ENCODE measurements at places on chromosomes 13 and 19.

GRCh38 chr19:30078381-30078910 lies 136.4 kb downstream of the URI1 start:
- DNase-seq = no peak

GRCh38 chr19:43597876-43598275 lies 1.5 kb downstream of the ZNF576 start:
- no peak for DNase-seq

DNA sequence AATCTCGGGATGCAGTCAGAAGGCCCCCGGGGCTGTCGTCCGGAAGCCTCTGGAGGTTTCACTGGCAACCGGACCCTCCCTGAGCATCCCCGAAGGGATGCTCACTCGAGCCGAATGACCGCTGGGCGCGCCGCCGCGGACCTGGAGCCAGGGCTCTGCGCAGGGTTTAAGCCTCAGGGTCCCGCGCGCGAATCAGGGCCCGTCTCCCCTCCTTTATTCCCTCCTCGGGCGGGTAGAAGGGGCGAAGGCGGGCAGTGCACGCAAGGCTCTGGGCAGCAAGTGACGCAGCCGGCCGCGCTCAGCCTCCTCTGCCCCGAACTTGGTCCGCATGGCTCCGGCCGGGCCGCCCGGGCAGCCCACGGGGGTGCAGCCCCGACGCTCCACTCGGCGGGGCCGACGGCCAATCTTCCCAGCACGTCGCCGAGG lies 572 bp downstream of the SHISA2 start:
- DNase-seq = no peak

- DNase-seq = peak; percentile 43
These were observed 133.9 kb downstream of the AKAP11 start for GRCh38 chr13:42405665-42406390.

DNA sequence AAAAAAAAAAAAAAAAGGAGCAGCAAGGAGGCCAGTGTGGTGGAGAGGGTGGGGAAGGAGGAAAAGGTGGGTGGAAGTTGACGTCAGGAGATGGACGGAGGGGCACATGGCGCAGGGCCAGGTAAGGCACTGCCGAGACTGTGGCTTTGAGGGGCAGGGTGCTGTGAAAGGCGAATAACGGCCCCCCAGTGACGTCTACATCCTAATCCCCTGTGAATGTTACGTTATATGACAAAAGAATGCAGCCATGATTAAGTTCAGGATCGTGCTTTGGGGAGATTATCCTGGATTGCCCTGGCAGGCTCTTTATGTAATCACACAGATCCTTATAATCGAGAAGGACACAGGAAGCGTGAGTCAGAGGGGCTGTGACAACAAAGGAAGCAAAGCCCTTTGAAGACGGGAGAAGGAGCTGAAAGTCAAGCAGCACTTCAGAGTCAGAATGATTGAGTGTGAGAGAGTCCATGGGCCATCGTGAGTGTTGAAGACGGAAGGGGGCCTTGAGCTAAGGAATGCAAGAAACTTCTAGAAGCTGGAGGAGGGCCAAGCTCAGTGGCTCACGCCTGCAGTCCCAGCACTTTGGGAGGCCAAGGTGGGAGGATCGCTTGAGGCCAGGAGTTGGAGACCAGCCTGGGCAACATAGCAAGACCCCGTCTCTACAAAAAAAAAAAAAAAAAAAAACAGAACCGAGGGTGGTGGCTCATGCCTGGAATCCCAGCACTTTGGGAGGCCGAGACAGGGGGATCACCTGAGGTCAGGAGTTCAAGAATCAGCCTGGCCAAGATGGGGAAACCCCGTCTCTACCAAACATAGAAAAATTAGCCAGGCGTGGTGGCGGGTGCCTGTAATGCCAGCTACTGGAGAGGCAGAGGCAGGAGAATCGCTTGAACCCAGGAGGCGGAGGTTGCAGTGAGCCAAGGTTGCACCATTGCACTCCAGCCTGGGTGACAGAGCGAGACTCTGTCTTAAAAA lies 13.8 kb upstream of the CEACAM16 start:
- DNase-seq = no peak

DNA sequence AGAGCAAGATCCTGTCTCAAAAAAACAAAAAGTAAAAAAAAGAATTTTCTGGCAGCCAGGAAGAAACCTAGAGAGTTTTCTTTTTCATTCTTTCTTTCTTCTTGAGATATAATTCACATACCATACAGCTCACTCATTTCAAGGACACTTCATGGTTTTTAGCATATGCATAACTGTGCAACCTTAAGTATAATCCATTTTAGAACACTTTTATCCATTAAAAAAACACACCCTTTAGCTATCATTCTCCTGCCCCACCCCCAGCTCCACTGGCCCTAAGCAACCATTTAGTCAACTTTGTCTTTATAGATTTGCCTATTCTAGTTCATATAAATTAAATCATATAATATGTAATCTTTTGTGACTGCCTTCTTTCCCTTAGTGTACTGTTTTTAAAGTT lies 8.1 kb upstream of the IPO5 start:
- no peak for DNase-seq

- DNase-seq = no peak
These were observed 10.0 kb downstream of the CFD start for GRCh38 chr19:869245-870177.

DNA sequence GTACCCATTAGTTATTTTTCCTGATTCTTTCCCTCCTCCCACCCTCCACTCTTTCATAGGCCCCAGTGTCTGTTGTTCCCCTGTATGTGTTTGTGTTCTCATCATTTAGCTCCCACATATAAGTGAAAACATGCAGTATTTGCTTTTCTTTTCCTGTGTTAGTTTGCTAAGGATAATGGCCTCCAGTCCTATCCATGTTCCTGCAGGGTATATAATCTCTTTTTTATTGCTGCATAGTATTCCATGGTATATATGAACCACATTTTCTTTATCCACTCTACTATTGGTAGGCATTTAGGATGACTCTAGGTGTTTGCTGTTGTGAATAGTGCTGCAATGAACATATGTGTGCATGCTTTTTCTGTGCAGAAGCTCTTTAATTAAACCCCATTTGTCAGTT lies 79.4 kb downstream of the ZMYM2 start:
- DNase-seq = no peak

DNA sequence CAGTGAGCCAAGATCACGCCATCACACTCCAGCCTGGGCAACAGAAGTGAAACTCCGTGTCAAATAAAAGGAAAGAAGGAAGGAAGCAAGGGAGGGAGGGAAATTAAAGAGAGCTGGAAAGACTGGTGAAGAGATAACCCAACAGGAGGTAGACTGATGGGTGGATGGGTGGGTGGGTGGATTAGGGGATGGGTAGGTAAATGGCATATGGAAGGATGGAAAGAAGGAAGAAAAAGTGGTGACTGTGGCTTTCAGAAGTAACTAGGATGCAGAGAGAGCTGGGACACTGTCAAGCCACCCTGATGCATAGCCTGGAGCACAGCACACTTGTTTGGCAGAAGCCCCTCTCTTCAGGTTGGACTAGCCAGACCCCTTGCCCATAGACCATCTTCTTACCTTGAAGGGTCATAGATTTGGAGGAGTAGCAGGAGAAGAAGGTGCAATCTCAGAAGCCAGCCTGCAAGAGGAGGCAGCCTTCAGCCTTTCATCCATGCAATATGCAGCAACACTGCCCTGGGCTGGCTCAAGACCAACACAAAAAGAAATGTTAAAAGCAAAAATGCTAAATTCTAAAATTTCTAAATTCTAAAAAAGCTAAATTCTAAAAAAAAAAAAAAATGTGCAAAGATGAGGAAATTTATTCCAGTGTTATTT lies 5.1 kb downstream of the IQCN start:
- DNase-seq = no peak
